NCI-H1105 (cell line): ENCODE measurements at places on chromosomes 16 and 17.

DNA sequence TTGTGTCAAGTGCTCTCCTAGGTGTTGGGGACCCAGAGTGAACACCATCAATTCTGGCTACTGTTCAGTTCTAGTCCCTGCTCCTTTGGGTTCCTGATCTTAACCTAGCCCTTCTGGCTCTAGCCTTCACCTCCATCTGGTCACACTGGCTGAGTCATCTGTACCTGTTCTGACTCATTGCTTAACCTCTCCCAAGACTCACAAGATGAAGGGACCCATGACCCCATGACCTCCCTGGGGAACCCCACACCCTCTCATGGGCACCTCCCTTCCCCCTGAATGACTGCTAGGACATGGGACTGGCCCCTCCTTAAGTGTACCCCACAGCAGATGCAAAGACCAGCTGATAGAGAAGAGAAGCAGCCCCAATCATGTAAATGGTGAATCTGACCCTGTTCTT, 345.8 kb upstream of the CDH5 start:
- no peak for DNase-seq

- peak; percentile 37 for DNase-seq
Measured at GRCh38 chr17:7912927-7913524, 3.1 kb downstream of the RNF227 start.

DNA sequence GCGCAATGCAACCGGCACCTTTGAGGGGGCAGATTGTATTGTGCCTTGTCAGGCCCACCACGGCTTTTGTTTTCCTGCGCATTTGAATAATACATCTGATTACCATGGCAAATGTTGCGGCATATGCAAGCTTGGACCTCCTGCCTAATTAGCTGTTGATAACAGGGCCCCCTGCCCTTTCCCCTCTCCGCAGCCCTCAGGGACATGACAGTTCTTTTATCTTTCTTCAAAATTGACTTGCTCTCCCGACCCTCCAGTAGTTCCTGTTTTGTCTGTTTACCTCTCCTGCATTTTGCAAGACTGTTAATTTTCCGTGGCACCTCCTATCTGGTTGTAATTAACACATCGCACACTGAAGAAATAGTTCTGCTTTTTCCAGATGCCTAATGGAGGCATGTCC, 86.8 kb downstream of the RBFOX1 start:
- no peak for DNase-seq

DNA sequence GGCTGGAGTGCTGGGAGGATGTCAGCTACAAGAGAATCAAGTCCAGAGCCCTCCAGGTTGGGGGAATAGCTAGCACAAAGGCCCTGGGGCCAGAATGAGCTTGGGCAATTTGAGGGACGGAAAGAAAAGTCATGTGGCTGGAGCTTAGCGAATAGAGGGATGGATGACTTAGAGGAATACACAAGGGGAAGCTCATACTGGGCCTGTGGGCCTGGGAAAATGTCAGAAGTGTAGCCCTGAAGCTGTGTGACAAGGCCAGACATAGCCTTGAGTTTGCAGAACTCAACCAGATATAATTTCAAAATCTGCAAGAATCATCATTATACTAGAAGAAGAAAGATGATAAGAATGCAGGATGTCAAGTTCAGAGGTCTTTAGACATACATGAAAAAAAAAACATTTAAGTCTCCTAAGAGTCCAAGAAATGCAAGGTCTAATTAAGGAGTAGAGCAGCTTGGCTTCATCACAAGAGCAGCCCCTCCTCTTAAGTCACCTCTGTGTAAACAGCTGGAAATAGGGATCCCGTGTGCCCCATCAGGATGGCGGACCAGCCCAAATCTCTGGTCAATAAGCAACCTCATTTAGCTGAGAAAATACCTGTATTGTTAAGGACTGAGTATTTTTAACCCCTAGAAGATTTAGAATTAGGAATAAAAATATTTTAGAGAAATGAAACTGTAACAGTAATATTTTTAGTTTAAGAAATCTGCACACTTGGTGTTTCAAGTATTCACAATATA, 66.6 kb downstream of the ABCC12 start:
- no peak for DNase-seq

DNA sequence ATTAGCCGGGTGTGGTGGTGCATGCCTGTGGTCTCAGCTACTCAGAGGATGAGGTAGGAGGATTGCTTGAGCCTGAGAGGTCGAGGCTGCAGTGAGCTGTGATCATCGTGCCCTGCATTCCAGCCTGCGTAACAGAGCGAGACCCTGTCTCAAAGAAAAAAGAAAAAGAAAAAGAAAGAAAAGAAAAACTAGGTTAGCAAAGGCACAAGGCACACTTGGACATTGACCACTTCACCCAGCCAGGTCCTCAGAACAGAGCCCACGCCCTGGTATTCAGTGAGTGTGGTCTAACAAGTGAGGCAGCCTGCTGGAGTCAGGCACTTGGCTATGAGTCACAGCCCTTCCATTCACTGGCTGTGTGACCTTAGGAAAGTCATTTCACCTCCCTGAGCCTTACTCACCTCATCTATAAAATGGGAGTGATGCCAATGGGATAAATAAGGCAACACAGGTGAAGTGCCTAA, 10.4 kb downstream of the MILR1 start:
- no peak for DNase-seq

DNA sequence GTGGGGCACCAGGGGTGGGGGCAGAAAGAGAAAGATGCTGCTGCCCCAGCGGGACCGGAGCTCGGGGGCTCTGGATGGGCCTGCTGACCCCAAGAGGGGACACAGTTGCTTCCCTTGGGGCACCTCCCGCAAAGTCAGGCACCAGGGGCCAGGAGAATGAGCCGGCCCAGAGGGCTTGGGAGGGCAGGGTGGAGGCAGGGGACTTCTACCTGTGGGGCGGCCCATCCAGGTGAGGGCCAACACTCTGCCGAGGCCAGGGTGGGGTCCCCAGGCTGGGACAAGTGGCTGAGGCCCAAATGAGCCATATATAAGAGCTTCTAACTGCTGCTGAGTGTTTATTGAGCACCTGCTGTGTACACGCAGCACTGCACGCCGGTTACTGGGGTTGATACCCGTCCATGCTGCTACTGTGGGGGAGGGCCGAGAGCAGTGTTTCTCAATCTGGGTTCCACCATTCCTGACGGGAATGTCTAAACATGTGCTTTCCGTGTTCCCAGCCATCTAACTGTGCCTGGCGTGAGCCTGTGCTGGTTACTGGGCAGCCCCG, 211.7 kb upstream of the GSE1 start:
- DNase-seq: no peak

DNA sequence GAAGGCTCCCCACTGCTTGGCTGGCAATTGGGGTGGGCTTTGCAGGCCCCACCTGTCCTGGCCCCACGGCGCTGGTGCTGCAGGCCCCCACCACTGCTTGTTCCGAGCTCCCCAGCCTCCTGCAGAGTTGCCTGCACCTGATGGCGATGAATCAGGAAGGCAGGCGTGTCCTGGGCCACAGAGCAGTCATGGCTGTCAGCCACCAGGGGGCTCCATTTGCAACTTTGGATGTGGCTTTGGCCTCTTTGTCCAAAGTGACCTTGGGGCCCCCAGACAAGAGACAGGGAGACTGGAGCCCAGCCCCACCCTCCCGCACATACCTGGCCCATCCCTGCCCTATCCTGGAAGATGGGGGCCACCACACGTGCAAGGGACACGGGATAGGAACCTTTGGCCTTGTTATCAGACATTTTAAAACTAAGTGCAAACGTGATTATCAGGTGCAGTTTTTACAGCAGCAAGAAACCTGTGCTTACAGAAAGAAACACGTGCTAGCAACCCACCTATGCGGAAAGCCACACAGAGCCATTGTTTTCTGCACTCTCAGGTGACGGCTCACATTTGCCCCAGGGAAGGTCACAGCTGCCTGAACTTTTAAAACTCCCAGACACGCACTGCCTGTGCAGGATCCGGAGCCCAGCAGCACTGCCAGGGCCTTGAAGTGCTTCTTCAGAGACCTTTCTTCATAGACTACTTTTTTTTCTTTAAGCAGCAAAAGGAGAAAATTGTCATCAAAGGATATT, at the start of gene DNASE1:
Gene DNASE1 (plus strand): TSS at position 443 of the 743 bp plus-strand sequence. CDS start 683 bp downstream, outside the sequence.
- DNase-seq: no peak

DNA sequence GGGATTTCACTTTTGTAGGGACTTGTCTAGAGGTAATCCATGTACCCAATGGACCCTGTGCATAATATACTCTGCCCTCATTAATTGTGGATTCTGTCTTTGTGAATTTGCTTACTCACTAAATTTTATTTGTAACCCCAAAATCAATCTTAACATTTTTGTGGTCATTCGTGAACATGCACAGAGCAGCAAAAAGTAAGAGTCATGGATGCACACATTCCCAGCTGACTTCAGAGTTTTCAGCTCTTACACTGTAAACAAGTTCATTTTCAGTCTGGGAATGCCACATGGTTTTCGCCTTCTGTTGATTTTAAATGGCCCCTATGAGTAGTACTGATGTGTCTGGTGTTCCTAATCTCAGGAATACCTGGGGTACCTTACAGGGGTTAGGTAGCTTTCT, 24.3 kb downstream of the TAC4 start:
- no peak for DNase-seq

DNA sequence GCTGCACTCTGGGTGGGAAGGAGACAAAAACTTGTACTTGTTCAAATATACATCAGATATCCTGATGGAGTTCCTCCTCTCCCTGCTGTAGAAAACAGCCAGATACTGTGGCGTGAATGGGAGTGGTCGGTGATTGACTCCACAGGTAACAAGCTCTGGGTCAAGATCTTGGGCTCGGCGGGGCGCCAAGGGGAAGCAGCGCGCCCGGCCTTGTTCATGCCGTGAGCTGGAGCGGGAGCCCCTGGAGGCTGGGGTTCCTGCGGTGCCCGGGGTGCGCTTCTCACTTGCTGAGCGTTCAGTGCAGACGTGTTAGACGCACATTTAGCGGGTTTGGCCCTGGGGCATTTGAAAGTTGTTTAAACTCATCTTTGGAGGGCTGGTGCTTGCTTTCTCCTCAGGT, 44.4 kb downstream of the BANP start:
- DNase-seq: no peak

GRCh38 chr17:39261286-39261685, 35.5 kb upstream of the STAC2 start:
- DNase-seq: no peak

- DNase-seq: no peak
Measured at GRCh38 chr17:5770441-5771270, 186.3 kb upstream of the NLRP1 start.

DNA sequence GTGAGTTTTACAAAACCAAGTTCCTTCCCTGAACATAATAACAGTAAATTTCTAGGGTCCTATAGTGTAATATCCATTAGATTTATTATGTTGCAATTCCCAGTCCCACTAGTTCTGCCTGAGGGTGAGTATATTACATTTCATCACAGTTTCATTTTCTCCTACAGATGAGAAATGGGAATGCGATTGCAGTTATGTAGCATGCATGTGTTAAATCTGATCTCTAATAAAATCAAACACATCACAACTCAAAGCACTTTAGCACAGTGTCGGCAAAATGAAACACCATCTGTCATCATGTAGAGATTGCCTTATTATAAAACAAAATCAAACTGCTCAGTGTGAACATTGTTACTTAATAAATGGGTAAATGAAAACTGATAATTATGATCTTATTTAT, 180.5 kb upstream of the TOX3 start:
- DNase-seq: no peak

GRCh38 chr17:79587421-79587820, 23.4 kb downstream of the RBFOX3 start:
- no peak for DNase-seq

GRCh38 chr16:81405702-81406113, 38.9 kb upstream of the CMIP start:
- DNase-seq: no peak

- DNase-seq: no peak
Measured at GRCh38 chr17:7839190-7839875, 5.3 kb downstream of the KDM6B start.

DNA sequence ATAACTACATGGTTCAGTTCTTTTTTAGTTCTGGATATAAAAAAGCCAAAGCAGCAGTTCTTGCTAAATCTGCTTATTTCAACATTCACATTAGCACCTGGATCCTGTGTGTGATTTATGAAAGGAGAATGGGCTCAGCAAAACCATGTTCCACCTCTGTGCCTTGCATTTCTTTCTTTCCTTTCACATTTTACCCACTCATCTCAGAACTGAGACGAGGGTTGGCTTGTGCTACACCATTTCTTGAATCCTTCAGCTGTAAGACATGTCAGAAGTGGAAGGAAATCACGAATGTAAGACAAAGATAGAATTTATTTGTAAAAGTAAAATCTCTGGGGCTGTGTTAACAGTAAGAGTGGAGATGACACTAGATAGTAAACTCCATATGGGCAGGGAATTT, 1.2 kb upstream of the UTP6 start:
- DNase-seq: no peak

GRCh38 chr16:1288813-1289476, 20.5 kb upstream of the UBE2I start:
- no peak for DNase-seq

DNA sequence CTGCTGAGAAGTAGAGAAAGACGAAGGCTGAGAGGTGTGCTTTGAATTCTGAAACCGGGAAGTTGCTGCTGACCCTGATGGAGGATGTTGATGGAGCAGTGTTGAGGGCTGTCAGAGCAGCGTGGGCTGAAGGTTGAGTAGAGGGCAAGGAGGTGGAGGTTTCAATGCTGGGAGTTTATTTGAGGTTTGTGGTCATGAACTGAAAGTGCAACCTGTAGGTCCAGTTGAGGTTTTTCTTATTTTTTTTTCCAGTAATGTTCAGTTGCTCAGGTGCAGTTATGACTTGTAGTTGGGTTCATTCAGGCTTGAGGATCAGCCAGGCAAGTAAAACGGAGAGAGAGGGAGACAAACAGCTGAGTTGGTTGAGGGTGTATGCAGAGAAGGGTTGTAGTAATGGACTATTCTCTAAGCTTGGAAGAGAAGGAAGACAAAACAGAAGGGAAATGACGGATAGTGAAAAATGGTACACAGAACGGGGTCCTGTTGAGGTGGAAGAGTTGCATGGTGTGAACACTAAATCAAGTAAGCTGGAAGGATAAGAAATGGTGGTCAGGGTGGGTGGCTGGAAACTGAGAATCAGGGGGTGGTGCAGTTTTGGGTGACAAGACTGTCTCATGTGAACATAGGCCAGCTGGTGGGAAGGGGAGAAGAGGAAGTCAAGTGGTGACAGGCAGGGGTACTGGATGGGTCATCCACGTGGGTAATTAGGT, 8.7 kb upstream of the UBE2G1 start:
- DNase-seq: no peak

GRCh38 chr17:12492450-12492849, 173.2 kb upstream of the MYOCD start:
- no peak for DNase-seq

DNA sequence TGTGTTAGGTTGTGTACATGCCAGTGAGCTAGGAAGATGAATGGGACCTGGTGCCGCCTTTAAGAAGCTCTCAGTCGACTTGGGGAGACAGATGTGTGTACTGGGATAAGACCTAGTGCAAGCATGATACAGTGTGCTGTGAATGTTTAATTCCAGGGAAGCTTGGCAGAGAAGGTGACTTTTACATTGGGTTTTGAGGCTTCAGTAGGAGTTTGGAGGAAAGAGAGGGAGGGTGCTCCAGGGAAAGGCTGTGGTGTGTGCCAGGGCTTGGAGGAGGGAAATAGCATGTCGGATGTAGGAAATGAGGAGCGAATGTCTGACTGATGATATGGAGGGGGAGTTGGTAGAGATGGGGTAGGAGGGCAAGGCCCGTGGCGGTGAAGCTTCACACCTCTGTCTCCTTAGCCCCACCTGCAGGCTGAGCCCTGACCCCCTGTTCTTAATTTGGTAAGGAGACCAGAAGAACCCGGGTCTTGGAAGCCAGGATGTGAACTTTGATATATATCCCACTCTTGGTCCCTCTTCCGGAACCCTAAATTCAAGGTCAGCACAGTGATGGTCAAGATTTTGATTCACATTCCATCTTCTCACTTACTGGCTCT, 76.6 kb downstream of the PLCG2 start:
- DNase-seq: no peak
